ENCODE measurements at places on chromosomes 5 and 9. TPM values are rescaled to one million over a fixed set of nuclear protein-coding genes. Genes with fewer than 3 reads are reported as not detected.

TRIM32 gene
- 19.9 TPM for total RNA-seq

SPINK5 gene
- not detected for total RNA-seq

CNTFR gene
- total RNA-seq = not detected

ZCCHC7 gene
- 43.6 TPM for total RNA-seq

LVRN gene
- not detected for total RNA-seq

ANKRD31 gene
- 0.52 TPM for total RNA-seq

GADD45G gene
- total RNA-seq = 15.7 TPM

FRMD3 gene
- total RNA-seq = 2.8 TPM

FAM169A gene
- total RNA-seq = 7.4 TPM

CAMK4 gene
- total RNA-seq = 167 TPM

MYMK gene
- not detected for total RNA-seq

PPP2CA gene
- 223 TPM for total RNA-seq

TEX48 gene
- not detected for total RNA-seq

ANGPTL2 gene
- not detected for total RNA-seq

FGD3 gene
- 188 TPM for total RNA-seq

CYLC2 gene
- total RNA-seq = not detected

IFNB1 gene
- not detected for total RNA-seq

GRXCR2 gene
- total RNA-seq = not detected

CCL27 gene
- not detected for total RNA-seq

BHMT gene
- not detected for total RNA-seq

ADGRV1 gene
- 0.52 TPM for total RNA-seq

LHX3 gene
- total RNA-seq = not detected

SLC45A2 gene
- total RNA-seq = not detected

CATSPER3 gene
- 0.37 TPM for total RNA-seq

SPAAR gene
- not detected for total RNA-seq

PDGFRB gene
- not detected for total RNA-seq

FBN2 gene
- total RNA-seq = not detected

MELK gene
- 1.7 TPM for total RNA-seq

CDC23 gene
- 19.4 TPM for total RNA-seq

CD14 gene
- total RNA-seq = not detected
